ENCODE measurements at places on chromosomes 11 and 22. TPM values are rescaled to one million over a fixed set of nuclear protein-coding genes. Genes with fewer than 3 reads are reported as not detected.

KIRREL3 gene
- not detected for total RNA-seq

C11orf21 gene
- total RNA-seq: 37.1 TPM

RPL27A gene
- 716 TPM for total RNA-seq

DNA sequence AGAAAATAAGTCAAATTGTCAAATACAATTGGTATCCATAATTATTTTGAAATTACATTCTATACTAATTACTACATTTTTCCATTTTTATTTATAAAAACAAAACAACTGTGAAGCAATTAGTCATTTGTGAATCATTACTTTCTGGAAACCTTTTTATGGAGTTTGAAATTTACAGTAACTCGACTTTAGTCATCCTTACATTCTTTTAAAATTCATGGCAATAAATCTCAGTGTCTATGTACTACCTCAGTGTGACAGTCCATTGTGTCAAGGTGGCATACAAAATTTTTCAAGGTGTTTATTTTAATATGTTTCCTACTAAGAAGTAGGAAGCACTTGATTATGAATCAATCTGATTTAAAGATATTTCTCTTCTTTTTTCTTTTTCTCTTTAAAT is 1949.4 kb upstream of the RAG2 start:
- H3K27ac ChIP-seq: no peak overlapping the region
- no peak overlapping the region for H3K4me3 ChIP-seq
- H3K4me1 ChIP-seq: no peaks in the 10 kb centered on the region

DNA sequence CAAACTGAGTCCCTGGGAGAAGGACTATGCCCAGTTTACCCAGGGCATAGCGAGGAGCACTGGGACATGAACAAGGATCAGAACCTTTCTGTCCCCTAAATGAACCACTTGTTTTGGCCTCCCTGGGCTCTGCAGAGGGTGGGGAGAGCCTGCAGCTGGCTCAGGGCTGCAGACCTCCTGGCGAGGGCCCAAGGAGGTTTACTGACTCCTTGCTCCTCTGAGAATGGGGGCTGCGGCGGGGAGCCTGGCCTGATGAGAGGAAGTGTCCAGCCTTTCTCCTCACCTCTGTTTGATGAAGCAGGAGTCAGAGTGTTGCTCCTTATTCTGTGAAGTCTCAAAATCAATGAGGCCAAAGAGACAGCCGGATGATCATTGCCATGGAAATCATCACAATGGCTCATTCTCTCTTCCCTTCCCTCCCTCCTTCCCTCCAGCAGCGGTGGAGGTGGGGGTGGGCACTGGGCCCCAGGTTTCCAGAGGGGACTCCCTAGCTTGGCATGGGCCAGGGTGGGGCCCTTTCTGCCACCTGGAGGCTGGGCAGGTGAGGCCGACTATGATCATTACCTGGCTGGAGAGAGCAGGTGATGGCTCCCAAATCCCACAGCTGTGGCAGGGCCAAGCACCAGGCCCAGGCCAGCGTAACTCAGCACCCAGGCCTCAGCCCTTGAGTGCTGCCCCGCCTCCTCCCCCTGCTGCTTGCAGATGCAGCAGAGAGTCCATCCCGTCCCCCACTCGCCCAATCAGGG is 169.7 kb downstream of the CEP164 start:
- H3K4me1 ChIP-seq: no peaks in the 10 kb centered on the region
- DNase-seq: no peak
- H3K27ac ChIP-seq: no peak overlapping the region
- H3K4me3 ChIP-seq: no peak overlapping the region
- peaks cover 5% of the 10 kb centered on the region for H3K27me3 ChIP-seq

- peaks cover 11% of the 10 kb centered on the region for H3K27me3 ChIP-seq
- H3K27ac ChIP-seq: no peak overlapping the region
- DNase-seq: peak; percentile 26
- no peaks in the 10 kb centered on the region for H3K4me1 ChIP-seq
Measured at GRCh38 chr11:93895106-93895862, 44.9 kb upstream of the VSTM5 start.

RAB38 gene
- total RNA-seq: 0.82 TPM

BACE1 gene
- total RNA-seq: 1.1 TPM

ZNF70 gene
- 2.1 TPM for total RNA-seq

DNA sequence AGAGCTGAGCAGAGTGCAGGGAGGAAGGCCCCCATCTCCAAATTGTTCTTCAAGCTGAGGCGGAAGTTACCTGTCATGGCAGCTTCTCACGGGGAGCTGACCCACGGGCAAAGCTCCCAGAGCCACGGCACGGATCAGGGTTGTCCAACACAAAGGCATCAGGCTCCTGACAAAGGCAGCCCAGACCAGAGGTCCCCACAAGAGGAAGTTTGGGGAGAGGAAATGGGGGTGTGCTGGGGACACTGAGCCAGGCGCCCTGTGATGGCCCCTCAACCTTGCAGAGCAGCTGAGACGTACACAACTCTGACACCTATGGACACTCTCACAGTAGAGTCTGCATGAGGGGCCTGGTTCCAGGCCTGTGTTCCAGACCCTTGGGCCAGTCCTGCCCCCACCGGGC is 95.6 kb downstream of the CTTN start:
- no peaks in the 10 kb centered on the region for H3K36me3 ChIP-seq
- no peak overlapping the region for H3K4me3 ChIP-seq
- no peaks in the 10 kb centered on the region for H3K27me3 ChIP-seq
- H3K4me1 ChIP-seq: no peaks in the 10 kb centered on the region

SLCO2B1 gene
- total RNA-seq: not detected

DNA sequence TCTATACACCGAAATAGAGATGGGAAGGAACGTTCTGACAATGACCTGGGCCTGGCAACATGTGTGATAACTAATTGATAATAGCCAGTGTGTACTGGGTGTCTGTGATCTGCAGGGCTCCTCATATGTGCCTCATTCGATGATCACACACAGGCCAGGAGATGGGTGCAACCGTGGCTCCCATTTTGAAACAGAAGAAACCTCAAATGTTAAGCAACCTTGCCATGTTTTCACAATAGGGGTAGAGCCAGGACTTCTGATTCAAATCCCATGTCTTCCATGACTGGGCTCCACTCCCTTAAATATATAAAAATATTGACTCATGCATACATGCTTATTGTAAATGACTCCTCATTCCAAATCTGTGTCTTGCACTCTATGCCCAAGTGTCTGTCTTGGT is 11.1 kb downstream of the APOL3 start:
- peaks cover 67% of the 10 kb centered on the region for H3K36me3 ChIP-seq
- no peak overlapping the region for H3K27ac ChIP-seq
- no peak for DNase-seq
- H3K4me3 ChIP-seq: no peak overlapping the region
- H3K27me3 ChIP-seq: no peaks in the 10 kb centered on the region
- H3K4me1 ChIP-seq: peaks cover 43% of the 10 kb centered on the region

DNA sequence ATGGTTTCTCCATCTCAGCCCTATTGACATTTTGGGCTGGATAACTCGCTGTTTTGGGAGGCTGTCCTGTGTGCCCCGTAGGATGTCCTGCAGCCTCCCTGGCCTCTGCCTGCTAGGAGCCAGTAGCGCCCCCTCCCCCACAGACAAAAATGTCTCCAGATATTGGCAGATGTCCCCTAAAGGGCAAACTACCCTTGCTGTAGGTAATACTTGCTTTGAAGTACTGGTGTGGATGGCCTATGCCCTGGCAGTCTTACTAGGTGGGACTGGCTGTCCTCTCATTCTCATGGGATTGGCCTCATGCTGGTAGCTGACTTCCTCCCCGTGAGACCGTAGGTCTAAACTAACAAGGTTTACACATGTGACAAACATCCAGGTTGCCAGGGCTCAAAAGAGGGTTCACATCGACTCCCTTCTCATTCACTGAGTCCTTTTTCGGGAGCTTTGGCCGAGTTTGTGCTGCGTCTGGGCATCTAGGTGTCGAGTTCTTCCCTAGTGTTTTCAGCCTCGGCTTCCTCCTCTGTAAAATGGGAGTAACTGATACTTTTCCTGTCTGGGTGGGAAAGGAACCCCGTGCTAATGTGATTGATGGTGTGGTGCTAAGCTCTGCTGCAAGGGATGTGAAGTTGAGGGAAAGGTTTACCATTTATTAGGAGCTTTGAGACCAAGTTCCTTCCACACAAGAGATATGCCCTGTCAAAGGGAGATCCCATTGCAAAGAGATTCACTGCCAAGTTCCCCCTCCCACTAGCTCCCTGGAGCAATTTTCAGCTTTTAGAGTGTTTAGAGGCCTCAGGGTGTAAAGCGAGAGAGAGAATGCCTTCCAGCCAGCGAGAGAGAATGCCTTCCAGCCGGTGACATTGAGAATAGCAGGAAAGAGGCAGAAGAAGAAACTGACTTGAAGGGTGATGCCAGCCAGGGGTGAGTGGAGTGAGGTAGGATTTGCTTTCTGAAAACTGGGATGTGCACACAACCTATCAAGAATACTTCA is 17.0 kb downstream of the PTPRJ start:
- no peaks in the 10 kb centered on the region for H3K27me3 ChIP-seq
- peaks cover 36% of the 10 kb centered on the region for H3K36me3 ChIP-seq
- DNase-seq: no peak

- peak; percentile 59 for DNase-seq
- peak overlapping the region; percentile 95 for H3K27ac ChIP-seq
- H3K4me3 ChIP-seq: peak overlapping the region; percentile 85
- peaks cover 77% of the 10 kb centered on the region for H3K4me1 ChIP-seq
- no peaks in the 10 kb centered on the region for H3K27me3 ChIP-seq
- peaks cover 60% of the 10 kb centered on the region for H3K36me3 ChIP-seq
Measured at GRCh38 chr11:62710001-62710345, 2.5 kb downstream of the GNG3 start.

SPDYC gene
- not detected for total RNA-seq

All from activated CD8-positive, alpha-beta T cell treated with anti-CD3 and anti-CD28 coated beads, Interleukin-2, amount 10 ng/mL, durations not matched to agents 7 days and 5 days (primary cell).